ENCODE measurements at places on chromosomes 5 and 9.

DNA sequence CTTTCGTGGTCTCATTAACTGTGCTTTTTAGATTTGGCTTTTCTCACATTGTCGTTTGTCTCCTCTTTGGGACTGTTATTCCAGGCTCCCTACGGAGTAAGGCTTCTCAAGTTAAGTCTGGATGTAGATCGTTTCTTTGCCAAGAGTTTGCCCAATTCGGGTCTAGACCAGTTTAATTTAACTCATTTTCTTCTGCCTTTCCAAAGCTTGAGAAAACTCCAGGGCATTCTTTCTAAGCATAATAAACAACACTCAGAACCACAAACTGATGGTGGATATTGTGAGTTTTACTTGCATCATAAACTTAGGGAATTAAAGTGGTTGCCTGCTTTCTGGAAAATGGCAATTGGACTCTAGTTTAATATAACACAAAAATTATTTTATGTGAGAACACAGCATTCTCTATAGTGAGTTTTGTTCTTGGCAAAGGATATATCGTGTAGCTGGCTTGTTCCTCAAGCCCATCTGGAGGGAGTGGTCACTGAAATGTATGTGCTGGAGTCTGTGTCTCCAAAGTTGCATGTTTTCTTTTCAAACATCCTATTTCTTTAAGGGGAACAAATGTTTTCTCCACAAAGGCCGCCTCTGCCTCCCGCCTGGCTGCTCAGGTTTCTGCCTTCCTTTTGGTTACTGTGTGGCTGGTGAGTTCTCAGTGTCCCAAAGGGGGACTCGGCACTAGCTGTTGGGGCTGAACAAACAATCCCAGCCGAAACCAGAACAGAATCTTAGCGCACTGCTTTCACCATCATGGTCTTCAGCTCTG, 211.3 kb upstream of the FBN2 start:
- no peak for DNase-seq

- no peak for DNase-seq
Observed at GRCh38 chr9:90107726-90108655, 503.2 kb downstream of the GADD45G start.

- no peak for DNase-seq
Observed at GRCh38 chr5:72160959-72161358, 53.7 kb downstream of the MAP1B start.

- DNase-seq, result no peak
Observed at GRCh38 chr5:65482296-65482735, 596 bp upstream of the ADAMTS6 start.

GRCh38 chr5:164354139-164354751, 848.8 kb downstream of the MAT2B start:
- DNase-seq, result no peak

- no peak for DNase-seq
Observed at GRCh38 chr9:125431012-125431305, 169.3 kb downstream of the GAPVD1 start.

DNA sequence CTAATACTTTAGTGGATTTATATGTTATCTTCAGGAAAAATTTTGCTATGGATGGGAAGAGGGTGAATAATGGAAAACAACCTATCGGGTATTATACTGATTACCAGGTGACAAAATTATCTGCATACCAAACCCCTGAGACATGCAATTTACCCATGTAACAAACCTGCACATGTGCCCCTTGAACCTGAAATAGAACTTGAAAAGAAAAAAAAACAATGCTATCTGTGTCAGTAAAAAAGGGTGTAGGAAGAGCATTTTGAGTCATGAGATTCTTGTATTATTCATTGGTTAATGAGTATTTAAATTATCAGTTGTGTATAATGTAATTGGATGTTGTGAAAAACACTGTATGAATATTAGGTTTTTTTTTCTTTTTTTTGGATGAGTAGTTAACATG, 75.4 kb downstream of the PRR16 start:
- no peak for DNase-seq

DNA sequence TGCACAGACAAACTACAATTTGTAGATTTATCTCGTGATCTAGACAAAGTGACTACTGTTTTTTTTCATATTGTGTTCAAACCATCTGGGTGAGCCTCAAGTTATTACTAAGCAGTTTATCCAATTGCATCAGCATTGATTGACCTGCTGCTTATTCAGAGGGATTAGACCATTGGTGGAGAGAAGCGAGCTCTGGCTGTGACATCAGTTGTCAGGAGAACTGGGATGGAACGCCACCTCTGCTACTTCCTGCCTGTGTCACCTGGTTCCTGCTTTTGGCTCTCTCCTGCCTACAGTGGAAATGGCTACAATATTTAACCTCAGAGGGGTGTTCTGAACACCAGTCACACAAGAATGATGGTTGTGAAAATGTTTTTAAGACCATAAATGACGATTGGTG, 12.1 kb downstream of the NR4A3 start:
- DNase-seq, result no peak

DNA sequence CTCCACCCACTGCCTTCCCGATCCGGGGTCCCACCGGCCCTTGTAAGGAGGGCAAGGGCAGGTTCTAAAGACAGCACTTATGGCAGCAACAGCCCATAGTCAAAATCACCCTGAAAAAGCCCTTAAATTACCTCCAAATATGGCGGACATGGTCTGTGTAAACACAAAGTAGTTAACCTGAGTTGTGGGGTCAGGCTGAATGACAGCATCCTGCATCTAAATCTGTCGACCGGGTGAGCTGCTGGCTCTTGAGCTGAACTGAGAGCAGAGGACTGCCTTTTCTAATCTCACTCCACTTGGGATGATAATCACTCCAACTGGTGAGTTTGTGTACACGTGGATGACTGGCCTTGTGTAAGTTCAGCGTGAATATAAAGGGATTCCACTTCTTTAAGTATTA, 249.6 kb downstream of the DENND1A start:
- DNase-seq, result no peak

DNA sequence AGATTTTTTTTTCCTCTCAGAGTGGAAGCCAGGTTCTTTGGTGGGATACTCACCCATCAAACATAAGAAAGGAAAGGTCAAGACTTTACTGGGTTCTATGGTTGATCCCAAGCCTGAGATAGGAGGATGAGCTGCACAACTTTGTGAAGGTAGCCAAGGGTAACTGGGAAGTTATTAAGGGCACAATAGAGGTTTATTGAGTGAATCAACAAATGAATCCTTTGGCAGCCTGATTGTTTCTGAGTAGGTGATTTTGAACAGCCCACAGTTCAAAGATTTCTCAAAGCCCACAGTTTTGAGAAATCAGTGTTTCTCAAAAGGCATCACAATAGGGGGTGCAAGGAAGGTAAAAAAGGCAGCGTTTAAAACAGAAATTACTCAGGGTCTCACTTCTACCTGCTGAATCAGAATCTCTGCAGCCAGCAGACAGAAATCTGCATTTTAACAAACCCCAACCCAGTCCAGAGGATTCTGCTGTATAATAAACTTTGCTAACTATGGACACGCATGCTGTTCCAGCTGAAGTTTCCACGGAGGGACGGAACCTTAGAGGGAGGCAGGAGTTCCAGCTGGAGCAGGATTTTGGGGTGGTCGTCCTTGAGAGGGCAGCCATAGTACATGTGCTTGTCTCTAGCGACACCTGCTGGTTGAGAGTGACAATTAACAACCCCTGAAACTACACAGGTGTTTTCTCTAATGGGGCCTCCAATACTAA, 32.7 kb upstream of the FSD1L start:
- DNase-seq, result peak; percentile 11

- peak; percentile 13 for DNase-seq
Observed at GRCh38 chr5:55037046-55037771, 13.2 kb downstream of the GZMK start.

DNA sequence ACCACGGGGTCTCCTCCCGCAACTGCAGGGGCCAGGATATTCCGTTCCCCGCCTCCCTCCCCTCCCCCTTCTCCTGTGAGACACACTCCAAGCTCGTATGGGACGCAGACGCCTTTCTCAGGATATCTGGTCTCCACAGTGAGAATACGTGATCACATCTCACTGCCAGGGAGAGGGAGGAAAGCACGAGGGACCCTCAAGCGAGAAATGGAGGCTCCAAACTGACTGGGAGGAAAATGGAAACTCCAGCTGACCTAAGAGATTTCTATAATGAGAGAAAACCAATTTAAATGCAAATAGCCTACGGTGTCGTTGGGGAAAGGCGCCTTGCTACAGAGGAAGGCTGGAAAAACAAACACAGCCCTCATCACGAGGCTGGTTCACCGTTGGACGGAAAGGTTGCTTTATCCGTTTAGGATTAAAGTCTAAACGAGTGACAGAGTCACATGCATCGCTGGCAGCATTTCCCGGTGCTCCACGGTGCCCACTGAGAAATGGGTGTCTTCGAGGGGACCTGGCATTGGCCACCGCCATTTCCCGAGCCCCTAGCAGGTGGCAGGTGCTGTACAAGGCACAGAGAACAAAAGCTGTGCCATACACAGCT, 116.9 kb upstream of the CPEB4 start:
- no peak for DNase-seq

DNA sequence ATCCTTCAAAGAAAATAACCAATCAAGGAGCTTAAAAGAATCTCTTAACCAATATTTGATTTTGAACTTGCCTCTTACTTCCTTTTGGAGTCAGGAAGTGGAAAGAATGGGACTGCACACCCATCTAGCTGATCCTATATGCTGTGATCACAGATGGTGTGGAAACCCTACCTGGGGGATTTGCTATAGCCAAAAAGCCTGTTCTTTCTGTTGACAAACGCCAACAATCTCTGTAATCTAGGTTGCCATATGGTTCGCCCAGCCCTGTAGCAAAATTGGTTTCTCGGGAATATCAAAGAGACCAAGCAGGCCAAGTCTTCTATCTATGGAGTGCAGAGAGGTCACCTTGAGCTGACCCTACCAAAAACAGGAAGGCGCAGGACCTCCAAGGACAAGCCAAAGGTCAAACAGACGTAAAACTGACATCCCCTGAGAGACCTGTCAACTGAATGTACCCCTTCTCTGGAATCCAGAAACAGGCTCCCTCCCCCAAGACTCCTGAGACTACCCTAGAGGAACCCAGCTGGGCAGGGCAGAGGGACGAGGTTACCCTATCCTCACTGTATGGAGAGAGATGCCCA, 19.4 kb downstream of the NRG2 start:
- no peak for DNase-seq

- no peak for DNase-seq
Observed at GRCh38 chr9:123063177-123063598, 29.7 kb downstream of the GPR21 start.

- no peak for DNase-seq
Observed at GRCh38 chr9:95276395-95276954, 41.0 kb downstream of the FANCC start.

- DNase-seq, result no peak
Observed at GRCh38 chr5:76691467-76692273, 24.3 kb upstream of the F2R start.

DNA sequence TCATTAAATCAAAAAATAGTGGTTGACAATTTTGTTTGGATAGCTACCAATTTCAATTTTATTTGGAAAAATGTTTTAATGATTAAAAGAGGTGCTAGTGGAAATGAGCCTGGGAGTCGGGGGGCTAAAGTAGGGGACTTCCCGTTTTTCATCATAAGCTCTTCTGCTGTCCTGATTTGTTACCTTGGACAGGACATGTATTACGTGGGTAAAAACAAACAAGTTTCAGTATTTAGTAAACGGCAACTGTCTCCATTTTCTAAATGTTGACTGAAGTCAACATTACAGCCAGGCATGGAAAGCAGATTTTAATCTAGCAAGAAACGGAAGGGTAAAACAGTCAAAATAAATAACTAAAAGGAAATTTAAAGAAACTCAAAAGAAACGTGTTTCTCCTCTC, 212.3 kb upstream of the GRAMD2B start:
- no peak for DNase-seq

DNA sequence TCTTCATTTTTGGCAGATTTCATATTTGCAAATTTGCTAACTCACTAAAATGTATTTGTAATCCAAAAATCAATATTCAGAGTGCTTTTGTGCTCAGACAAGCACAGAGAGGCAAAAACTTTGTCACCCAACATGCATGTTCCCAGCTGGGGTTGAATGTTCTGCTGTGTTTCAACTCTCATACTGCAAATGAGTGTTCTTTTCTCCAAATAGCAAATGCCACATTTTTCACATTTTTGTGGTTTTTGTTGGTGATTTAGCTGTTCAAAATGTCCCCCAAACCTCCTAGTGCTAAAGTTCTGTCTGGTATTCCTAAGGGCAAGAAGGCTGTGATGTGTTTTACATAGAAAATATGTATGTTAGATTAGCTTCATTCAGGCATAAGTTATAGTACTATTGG, 87.3 kb upstream of the PCSK5 start:
- DNase-seq, result no peak

DNA sequence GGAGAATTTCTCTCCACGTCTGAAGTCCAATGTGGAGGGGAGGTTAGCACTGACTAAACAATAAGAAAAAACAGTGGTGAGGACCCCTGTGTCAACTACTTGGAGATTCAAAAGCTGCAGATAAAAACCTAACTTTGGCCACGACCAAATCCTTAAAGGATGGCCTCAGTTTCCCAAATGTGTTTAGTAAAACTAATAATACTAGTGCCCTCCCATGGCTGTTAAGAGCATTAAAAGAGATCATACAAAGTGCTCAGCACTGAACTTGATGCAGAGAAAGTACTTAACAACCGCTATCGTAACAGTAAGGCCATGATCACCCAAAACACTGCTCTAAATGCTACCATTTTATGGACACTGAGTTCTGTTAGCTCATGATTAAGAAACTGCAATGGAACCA, 288.4 kb downstream of the EBF1 start:
- DNase-seq, result no peak

DNA sequence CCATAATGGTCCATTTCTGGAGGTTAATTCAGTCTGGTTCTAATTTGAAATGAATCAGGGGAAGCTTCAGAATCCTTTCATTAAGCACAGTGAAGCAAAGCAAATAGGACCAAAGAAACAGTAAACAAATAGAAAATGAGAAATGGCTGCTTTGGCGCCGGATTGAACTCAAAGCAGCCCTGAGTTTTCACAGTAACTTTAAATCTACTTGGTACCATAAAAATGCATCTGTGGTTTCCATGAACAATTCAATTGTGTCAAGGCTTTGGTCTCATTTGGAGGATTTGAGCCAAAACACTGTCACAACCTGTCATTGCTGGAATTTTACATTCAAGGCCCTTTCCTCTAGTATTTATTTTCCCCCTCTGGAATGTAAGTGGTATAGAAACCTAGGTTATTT, 25.9 kb upstream of the DAPK1 start:
- DNase-seq, result no peak

DNA sequence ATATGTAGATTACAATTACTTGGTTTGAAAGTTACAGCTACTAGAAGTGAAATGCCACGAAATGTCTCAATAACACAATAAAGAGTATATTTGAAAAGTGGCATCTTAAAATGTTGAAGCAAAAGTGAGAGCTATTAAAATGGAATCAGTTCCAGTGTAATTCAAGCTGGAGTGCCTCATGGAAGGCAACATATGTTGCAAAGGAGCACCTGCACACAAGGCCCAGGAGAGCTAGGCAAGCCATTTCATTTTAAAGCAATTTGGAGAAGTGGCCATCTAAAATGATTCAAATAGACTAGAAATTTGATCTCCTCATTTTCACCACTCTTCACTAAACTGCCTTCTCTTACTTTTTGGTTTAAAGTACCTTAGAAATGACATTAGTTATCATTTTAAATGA, 167.8 kb downstream of the GABRB2 start:
- DNase-seq, result no peak
